ENCODE measurements at places on chromosomes 6 and 20.

GRCh38 chr6:4220558-4220957, 85.2 kb upstream of the ECI2 start:
- no peak for DNase-seq

DNA sequence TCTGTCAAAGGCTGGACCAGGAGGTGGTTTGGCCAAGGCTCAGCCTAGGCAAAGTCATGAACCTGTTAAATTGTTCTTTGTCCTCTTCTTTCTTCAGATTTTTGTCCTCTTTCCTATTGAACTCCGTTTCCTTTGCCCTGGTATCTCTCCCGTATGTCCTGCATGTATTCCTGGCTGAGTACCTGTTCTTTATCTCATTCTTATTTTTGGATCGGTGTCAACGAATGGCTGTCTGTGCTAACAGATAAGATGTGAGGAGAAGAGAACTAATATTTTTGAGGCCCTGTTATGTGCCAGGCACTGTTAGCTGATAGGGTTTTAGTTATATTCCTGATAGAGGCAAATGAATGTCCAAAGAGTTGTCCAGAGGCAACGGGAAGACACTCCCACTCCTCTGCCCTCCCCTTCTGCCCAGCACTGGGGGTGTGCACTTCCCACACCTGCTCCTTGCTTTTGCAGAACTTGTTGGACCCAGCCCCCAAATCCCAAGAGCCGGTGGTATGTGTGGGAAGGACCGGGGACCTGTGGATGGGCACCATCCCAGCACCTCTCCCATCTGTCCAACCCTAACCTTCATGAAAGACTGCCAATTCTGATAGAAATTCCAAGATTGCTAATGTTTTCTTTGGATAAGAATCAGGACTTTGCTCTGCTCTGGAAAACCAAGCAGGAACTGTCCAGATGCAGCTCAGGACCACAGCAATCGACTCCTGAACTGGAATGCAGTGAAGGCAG, 20.6 kb downstream of the MMP24OS start:
- no peak for DNase-seq

GRCh38 chr20:56673450-56673849, 44.3 kb downstream of the TFAP2C start:
- DNase-seq = no peak

DNA sequence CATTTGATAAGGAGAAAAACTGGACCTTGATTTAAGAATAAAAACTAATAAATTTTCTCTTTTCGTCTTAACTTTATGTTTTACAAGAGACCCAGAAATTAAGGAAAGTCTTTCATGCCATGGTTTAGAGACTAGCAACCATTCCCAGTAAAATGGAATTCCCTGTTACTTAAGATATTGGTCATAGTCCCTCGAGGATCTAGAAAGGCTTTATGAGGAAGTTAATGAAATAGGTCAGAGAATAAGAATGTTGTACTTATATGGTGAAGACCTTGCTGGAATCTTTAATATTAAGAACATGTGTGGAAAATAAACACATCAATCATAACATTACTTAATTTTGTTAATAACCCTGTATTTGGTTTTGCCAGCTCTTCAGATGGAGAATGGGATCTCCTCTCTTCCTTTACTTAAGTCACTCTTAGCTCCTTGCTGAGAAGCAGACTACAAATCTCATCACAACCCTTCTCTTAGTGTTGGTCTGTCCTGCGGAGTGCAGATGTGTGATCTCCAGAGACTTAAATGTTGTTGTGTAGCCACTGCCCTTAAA, 382.9 kb downstream of the QKI start:
- no peak for DNase-seq

DNA sequence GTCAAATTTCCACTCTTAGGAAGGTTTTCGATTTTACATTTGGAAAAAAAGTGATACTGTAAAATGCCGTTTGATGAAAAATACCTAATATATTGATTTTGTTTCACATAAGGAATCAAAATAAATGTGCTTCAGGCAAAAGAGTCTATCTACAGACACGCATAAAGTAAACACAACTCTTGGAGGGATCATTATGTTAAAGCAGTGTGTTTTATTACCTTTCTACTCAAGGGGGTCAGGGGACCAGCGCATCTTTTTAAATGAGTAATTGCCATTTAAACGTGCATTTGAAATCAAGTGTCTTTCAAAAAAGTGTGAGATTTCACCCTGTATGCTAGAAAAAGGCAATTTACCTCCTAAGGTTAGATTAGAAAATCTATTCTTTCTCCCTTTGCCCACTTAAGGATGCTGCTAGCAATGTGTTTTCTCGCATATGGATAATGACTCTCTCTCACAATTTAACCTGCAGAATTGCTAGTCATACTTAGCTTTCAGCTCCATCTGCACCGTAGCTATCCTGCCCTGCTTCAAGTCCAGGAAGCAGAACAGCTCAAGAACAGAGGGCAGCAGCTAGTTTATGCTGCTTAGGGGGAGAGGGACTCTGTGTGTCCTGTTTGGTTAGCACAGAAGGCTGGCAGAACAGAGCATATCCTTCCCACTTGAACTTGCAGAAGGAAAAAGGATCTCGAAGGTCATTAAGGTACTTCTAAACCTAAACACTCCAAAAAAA, 35.0 kb downstream of the NKAIN2 start:
- no peak for DNase-seq

- no peak for DNase-seq
Observed at GRCh38 chr6:132179955-132180354, 221.3 kb downstream of the MOXD1 start.

DNA sequence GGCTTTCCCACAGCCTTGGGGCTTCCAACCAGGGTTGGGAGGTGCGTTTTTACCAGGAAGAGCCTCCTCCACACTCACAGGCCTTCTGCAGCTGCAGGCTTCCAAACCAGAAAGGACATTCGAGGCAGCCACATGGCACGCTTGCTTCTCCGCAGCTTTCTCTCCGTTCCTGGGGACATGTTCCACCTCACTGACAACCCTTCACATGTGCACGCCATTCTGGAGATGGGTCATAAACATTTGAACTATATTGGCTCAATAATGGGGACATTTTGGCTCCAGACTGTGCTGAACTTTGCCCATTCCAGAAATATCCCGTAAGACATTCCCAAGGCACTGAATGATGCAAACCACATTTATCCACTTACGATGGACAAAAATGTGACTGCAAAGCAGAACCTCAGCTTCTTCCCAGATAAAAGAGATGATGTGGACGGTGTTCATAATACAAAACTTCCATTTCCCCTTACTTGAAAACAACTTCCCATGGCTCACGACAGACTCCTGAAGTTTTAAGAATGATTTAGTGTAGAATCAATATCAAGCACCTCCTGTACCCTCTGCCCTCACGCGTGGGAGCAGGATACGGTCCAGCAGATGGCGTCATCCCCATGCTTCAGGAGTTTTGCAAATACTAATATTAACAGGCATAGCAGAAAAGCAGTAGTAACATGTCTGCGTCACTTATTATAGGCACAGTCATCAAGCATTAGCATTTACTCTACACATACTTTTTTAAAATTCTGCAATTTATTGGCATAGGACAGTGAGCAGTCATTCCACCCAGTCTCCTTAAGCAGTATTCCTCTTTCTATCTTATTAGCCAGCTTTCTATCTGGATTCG, 25.4 kb upstream of the FOXF2 start:
- no peak for DNase-seq

DNA sequence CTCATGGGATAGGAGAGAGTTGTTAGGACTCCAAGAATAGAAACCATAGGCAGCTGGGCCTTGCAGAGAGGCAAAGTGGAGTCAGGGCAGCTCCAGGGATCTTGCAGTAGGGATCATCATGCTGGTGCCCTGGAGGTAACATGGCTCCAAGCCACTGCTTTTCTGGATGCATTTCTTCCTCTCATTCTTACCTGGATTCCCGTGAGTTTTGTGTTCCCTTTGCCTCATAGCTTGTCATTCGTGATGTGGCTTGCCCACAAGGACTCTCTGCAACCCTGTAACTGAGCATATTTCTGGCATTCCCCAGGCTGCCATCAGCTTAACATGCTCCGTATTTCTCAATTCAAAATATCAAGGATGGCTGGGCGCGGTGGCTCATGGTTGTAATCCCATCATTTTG, 5.3 kb downstream of the NHLRC1 start:
- no peak for DNase-seq

GRCh38 chr6:6711832-6712448, 123.4 kb downstream of the LY86 start:
- DNase-seq = no peak

- no peak for DNase-seq
Observed at GRCh38 chr6:109912118-109912517, 66.0 kb upstream of the GPR6 start.

DNA sequence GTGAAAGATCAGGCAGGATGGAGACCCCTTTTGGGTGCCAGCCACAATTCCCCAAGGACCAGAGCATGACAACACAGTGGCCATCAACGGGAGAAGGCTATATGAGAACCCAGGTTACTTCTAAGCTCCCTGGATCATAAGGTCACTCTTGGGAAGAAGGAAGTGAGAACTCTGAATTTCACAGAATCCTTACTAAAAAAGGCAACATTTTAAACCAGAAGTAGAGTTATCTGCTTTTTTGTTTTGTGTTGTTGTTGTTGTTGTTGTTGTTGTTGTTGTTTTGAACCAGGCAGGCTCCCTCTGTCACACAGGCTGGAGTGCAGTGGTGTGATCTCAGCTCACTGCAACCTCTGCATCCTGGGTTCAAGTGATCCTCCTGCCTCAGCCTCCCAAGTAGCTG, 107.4 kb upstream of the TNFAIP3 start:
- DNase-seq = no peak

DNA sequence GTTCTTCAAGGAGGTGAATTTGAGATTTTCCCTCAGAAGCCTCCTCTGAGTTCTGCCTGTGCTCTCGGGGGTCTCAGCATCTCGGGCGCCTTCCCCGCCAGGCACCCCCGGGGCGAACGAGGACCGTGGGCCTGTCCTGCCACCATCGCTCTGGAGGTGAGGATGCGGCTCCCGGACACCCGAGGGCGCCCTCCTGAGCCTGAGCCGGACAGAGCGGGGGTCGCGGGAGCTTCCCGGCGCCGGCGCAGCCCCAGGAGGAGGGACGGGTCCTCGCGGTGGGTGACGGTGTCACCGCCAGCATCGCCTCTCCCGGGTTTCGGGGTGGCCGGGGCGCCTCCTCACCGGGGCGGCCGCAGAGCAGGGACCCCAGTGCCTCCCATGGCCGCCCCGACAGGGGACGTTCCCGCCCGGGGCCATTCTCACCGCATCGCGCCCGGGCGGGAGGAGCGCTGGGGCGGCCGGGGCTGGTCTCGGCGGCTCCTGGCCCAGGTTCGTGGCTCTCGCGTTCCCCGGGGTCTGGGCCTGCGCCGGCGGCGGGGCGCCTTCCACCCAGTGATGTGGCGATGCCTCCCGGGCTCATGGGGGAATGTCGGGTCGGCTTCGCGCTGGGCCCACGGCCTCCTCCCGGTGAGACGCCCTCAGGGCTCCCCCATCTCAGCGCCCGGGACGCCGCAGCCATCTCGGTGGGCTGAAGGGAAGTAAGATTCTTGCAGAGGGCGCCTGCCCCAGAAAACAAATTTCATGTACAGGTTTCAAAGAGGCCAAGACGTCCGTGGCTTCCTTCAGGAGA, 210.5 kb downstream of the ERMARD start:
- DNase-seq = no peak

DNA sequence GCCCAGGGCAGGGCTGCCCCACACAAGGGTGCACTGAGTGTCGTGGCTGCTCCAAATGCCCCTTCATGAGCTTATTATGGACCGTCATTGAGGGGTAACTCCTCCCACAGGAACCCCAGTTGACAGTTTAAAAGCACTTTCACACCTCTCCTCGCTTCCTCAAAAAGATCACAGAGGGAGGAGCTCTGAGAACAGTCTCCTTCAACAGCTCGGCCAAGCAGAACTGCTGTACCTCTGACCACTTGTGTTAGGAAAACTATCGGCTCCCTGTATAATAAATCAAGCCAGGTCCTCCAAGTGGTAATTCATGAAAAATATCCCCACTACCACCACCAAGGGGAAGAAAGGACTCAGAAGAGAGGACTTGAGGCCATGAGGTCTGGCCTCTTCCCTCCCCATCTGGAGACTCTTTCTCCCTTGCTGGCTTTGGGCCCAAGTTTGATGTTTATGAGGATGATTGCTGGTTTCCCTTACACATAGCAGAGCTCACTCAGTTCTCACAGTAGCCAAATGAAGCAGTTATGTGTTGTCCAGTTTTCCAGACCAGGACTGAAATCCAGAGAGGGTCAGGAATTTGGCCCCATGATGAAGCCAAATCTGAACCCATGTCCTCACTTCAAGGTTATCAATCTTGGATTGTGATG, 8.7 kb downstream of the SNX21 start:
- DNase-seq = no peak

- DNase-seq = no peak
Observed at GRCh38 chr20:63533871-63534393, 3.2 kb downstream of the PTK6 start.

DNA sequence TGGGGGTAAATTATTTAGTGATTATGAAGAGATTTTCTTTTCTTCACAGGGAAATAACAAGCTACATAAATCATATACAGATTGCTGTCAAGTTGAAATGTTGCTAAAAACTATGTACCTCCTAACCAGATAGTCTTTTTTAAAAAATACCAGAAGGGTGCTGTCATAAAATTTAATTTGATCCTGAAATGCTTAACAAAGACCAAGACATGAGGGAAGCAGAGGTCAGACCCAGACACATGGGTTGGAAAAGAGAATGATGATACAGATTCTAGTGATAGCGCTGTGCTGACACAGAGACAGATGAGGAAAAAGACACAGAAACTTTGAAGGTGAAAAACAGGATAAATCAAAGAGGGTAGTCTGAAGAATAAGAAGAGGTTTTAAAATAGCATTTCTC, 573.1 kb downstream of the HACE1 start:
- no peak for DNase-seq

- no peak for DNase-seq
Observed at GRCh38 chr6:16766836-16767745, 5.8 kb upstream of the ATXN1 start.

DNA sequence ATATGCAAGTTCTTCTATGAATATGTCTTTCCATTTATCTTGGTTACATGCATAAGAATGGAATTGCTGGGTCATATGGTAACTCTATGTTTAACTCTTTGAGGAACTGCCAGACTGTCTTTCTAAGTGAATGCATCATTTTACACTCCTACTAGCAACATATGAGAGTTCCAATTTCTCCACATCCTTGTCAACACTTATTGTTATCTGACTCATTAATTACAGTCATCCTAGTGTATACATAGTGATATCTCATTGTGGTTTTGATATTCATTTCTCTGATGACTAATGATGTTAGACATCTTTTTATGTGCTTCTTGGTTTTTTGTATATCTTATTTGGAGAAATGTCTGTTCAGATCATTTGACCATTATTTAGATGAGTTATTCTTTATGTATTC, 96.7 kb upstream of the LAMP5 start:
- DNase-seq = no peak

- no peak for DNase-seq
Observed at GRCh38 chr6:142329486-142330113, 27.8 kb downstream of the ADGRG6 start.

DNA sequence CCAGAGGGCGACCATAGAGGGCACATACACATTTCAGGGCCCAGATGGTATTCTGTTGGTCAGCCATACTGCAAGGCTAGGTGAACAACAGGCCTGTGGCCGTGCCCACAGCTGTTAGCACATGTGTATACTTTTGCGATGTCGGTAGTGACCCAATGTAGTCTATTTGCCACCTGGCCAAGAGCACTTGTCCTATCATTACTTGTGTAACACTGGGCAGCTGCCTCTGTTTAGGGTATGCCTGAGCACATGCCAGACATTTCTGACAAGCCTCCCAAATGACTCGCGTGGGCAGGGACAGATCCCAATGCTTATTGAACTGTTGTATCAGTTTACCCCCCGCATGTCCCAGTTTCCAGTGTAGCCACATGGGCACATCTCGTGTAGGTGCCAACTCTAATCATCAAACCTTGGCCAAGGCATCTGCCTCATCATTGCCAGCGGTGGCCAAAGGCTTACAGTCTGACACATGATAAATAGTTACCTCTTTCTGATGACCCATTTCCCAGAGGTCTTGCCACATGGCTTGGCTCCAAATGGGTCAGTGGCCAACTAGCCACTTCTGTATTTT, 74.4 kb upstream of the FBXL4 start:
- no peak for DNase-seq
